Left cardiac atrium (tissue), 4 donors: ENCODE measurements at places on chromosomes 12 and 14. TPM values are rescaled to one million over a fixed set of nuclear protein-coding genes. Genes with fewer than 3 reads are reported as not detected.

Gene SRSF9
- 68.6 TPM for total RNA-seq

Gene ANG
- total RNA-seq = 7.1 TPM

Gene GRIP1
- total RNA-seq = 21.0 TPM

Gene HOXC9
- total RNA-seq = not detected

Gene LBHD2
- 0.47 TPM for total RNA-seq

Gene YAF2
- total RNA-seq = 76.0 TPM

Gene SLC5A8
- total RNA-seq = not detected

Gene NOS1
- 0.89 TPM for total RNA-seq
